GDM1 (cell line): ENCODE measurements at places on chromosomes 6 and 20.

DNA sequence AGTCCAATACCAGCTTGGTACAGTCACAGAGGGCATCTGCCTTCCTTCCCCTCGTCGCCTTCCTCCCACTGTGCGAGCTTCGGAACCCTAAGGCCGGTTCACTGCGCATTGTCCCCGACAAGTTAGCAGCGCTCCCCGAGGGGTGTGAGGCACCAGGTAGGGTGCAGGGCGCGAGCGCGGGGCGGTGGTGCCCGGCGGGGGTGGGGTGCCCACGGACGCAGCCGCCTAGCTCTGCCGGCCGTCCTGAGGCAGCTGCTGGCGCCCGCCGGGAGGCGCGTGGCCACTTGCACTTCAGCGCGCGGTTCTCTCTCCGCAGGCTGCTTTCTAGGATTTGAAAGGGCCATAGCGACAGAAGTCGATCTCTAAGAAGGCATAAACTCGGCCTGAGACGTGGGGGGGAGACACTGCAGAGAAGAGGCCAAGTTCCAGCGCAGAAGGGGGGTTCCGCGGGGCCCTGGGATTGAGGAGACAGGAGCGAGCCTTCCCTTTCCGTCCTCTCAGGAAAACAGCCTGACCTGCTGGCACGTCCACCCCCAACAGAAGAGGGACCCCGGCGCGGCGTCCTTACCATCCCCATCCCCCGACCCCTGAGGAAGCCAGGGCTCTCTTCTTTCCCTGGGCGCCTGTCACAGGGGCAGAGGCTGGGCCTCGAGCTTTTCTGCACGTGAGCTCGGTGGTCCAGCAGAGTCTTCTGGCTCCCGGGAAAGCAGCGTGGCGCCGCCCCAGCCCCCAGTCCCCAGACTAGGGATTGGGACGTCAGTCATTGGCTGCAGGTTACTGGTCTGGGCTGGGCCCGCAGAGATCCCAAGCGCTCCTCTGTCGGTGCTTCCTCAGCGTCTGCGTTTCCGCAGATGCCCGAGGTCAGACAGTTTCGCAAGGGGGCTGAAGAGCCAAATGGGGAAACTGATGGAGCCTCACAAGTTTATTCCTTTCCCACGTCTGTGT is 15.6 kb upstream of the PRDM13 start:
- DNase-seq = no peak

- DNase-seq = no peak
Measured at GRCh38 chr6:90343576-90343975, 46.9 kb upstream of the BACH2 start.

DNA sequence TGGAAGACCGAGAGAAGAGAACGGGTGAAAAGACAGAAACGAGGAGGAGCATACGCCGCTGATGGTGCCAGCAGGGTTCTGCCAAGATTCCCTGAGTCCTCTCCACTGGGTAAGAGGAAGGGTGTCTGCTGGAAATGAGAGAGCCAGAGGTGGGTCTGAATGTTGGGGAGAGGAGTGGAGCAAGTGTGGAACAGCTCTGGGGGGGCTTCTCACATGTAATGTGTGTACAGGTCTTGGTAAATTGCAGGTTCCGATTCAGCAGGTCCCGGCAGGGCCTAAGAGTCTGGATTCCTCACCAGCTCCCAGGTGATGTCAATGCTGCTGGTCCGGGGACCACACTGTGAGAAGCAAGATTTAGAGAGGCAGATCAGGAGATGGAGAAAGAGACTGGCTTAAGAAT is 1.5 kb upstream of the EBF4 start:
- DNase-seq = no peak

GRCh38 chr6:40196135-40196518 is 261.9 kb upstream of the MOCS1 start:
- DNase-seq = no peak

DNA sequence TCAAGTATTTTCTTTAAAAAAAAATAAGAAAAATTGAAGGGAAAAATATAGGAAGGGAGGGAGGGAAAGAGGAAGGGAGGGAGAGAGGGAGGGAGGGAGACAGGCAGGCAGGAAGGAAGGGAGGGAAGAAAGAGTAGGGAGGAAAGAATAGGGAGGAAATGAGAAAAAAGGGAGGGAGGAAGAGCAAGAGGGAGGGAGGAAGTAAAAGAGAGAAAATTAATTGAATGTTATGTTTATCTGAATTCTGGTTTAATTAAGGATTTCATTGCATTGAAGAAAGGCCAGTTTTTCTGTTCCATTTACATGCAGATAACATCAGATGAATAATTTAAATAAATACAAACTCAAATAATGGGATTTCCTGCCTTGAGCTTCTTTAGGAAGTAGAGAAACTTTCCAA is 47.8 kb downstream of the TENT5A start:
- no peak for DNase-seq

GRCh38 chr20:44683263-44684046 is 31.7 kb upstream of the CCN5 start:
- peak; percentile 57 for DNase-seq

DNA sequence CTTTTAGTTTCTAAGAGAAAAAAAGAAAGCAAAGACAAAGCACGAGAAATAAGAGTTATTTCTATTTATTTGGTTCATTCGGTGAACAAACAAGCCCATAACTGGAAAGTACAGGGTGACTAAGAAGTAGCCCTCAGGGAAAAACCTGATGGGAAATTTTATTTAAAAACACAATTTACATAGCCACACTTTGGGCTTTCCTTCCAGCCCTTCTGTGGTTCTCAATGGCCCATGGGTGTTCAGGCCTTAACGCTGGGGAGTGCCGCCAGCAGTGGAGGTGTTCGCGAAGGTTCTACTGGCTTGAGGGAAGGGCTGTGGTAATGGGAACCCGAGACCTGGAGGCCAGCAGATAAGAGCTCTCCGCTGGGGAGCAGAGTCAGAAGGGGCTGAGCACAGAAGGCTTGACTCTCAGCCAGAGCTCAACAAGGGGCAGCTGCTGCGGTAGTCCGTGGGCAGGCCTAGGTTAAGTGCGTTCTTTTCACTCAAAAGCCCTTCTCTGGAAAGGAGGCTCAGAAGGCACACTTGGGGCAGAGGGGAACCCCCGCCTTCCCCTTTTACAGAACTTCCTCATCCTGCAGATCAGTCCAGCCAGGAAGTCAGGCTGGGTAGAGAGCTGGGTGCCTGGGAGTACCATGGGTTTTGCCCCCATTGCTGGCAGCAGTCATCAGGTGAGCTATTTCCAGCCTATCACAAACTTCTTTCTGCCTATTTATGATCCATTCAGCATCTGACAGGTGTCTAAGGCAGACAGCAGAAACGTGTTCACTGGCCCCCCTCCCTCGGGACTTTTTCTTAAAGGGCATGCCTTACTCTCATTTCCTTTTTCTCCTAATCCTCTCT is 8.8 kb upstream of the CD83 start:
- DNase-seq = peak; percentile 68

DNA sequence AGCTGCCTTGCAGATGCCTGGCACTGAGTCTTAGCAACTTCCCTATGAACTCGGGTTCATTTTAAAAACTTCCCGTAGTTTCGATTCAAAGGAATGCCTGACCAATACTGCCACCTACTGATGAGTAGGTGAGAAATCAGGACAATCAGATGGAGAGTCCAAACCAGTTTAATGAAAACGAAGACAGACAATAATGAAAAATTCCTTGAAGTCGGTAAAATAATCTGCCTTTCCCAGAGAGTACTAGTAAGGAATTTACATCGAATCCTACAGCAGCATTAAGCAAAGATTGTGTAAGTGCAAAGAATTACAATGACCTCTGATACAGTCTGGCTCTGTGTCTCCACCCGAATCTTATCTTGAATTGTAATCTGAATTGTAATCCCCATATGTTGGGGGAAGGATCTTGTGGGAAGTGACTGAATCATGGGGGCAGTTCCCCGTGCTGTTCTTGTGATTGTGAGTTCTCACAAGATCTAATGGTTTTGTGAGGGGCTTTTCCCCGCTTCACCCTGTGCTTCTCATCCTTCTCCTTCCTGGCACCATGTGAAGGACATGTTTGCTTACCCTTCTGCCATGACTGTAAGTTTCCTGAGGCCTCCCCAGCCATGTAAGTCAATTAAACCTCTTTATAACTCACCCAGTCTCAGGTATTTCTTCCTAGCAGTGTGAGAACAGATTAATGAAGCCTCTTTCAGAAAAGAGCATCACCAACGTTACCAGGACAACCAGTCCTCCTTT is 134.4 kb downstream of the ARHGAP18 start:
- DNase-seq = peak; percentile 27

- no peak for DNase-seq
Measured at GRCh38 chr20:63957690-63958441, 1.6 kb upstream of the UCKL1 start.

GRCh38 chr6:121849477-121849876 is 414.0 kb downstream of the GJA1 start:
- DNase-seq = peak; percentile 73

- no peak for DNase-seq
Measured at GRCh38 chr20:36852187-36852586, 23.8 kb upstream of the TLDC2 start.

DNA sequence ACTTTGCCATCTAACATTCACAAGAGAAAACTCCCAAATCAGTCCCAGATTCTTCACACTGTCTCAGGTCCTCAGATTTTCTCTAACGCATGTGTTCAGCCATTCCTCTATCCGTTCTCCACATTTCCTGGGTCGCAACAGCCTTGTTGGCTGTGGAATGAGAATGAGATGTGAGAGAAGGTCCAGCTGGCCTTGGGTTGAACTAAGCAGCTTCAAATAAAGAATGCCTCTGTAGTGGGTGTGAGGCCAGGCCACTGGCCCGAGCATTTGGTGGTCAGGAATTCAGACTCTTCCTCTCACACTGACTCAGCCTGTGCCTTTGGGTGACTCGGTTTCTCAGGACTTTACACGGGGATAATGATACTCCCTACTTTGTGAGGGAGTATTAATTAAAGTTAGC is 73.8 kb upstream of the CCN6 start:
- DNase-seq = no peak

DNA sequence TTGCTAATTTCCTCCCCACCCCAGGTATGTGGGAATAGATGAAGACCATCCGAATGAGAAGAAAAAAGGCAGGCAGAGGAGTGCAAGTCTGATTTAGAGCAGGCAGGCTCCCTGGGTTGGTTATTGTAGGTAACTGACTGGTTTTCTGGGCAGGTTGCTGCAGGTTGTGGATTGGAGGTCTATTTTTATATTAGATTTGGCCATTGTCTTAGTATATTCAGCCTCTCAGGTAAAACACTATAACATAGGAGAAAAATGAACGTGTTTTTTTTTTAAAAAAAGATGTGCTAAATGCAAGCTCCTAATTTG is 492 bp upstream of the TBC1D7 start:
- DNase-seq = no peak

DNA sequence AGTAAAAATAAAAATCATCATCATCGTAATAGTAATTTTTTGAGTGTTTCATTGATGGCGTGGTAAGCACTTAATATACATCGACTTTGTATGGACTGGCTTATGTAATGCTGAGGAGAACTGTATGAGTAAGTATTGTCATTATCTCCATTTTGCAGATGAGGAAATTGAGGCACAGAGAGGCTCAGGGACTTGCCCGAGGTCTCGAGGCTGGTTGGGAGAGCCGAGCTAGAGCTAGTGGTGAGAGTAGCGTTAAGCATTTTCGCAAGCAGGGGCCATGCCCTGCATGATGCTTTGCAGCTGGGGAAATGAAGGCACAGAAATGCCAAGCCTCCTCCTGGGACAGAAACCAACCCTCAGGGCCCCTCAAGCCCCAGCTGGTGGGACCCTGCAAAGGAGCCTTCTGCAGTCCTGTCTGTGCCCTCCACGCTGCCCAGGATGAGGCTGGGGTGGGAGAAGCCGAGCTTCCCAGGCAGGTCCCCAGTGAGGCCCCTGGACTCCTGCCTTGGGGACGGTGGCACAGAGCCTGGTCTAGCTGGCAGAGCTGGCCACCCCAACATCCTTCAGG is 31.1 kb upstream of the STX16 start:
- DNase-seq = no peak

GRCh38 chr6:111482188-111482958 is 645 bp downstream of the REV3L start:
- DNase-seq = peak; percentile 19

DNA sequence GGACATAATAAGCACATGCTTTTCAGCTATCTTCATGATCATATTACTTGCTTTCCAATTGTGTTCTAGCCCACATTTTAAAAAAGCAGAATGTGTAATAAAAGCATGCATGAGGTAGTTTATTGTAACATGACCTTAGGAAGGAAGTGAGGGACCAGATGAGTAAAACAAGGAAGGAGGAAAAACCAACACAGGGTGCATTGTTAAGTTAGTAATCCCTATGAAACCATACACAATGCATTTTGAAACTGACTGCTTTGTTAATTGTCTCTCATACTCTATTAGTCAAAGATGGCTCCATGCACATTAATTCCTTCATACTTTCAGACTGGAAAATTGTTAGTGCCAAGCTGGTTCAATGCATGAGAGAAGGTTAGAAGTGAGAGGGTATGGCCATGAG is 37.7 kb upstream of the CENPW start:
- no peak for DNase-seq

DNA sequence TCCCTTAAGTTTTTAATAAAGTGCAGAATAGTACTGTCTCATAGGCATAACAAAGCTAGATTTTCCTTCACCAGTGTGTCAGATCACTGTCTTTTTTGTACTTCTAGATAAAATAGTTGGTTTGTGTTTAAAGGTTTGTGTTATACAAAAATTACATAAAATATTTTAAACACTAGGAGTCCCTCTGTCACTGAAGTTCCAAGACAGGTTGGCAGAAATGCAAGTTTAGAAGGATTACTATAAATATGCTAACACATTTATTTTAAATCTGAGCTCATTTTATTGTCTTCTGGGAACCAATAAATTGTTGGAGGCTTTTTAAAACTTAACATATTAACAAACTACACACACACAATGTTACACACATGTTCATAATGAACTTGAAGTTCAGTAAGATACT is 30.8 kb upstream of the RUNX2 start:
- DNase-seq = no peak

DNA sequence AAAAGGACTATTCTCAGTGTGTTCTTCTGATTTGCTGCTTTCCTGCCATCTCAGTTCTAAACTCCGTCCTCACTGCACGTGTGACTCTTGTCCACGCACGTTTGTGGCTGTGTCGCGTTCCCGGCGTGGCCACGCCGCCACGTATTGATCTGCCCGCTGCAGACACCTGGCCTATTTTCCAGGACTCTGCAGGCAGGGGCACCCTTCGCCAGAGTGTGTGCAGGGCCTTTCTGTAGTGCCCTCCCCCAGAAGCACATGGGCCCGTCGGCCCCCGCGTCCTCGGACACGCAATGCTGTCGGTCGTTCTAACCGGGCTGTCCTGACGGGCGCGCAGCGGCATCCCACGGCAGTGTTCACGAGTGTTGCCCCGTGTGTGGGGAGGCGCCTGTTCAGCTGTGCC is 87.6 kb downstream of the YTHDF1 start:
- no peak for DNase-seq

DNA sequence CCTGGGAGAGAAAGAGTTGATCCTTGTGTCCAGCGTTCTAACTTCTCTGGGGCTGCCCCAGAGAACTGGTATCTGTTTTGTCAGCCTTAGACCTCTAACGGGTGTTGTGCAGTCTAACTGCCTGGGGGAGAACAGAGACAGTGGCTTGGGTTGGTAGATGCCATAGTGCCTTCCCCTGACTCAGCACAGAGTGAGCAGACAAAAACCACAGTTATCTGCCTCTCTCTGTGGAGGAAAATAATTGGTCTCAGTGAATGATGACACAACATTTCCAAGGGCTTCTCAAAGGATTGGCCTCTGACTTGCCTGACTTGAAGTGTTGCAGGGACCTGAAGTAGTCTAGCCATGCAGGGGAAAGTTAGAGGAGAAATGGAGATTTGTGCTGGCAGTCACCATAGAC is 226.2 kb upstream of the MAN1A1 start:
- DNase-seq = no peak
